NB4 (cell line): ENCODE measurements at places on chromosomes 12 and 14.
A peak's percentile ranks its signal among the peaks of the same experiment; 100 is the strongest.

DNA sequence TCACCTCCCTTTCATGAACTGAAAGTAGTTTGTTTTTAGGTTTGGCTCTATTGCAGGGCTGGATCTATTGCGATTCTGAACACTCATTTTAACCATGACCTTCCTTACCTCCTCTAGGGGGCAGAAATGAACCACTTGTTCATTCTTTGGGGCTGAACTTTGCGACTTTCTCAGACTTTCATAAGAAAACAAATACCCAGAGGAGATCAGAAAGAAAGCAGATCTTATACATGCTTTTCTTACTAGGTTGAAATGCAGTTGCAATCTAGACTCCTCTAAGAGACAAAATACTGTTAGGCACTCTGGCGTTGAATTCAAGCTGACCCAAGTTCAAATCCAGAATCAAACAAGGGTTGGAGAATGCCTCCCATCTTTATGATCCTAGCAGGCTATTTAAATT is 32.6 kb upstream of the PLEKHG3 start:
- peak; percentile 84 for DNase-seq

DNA sequence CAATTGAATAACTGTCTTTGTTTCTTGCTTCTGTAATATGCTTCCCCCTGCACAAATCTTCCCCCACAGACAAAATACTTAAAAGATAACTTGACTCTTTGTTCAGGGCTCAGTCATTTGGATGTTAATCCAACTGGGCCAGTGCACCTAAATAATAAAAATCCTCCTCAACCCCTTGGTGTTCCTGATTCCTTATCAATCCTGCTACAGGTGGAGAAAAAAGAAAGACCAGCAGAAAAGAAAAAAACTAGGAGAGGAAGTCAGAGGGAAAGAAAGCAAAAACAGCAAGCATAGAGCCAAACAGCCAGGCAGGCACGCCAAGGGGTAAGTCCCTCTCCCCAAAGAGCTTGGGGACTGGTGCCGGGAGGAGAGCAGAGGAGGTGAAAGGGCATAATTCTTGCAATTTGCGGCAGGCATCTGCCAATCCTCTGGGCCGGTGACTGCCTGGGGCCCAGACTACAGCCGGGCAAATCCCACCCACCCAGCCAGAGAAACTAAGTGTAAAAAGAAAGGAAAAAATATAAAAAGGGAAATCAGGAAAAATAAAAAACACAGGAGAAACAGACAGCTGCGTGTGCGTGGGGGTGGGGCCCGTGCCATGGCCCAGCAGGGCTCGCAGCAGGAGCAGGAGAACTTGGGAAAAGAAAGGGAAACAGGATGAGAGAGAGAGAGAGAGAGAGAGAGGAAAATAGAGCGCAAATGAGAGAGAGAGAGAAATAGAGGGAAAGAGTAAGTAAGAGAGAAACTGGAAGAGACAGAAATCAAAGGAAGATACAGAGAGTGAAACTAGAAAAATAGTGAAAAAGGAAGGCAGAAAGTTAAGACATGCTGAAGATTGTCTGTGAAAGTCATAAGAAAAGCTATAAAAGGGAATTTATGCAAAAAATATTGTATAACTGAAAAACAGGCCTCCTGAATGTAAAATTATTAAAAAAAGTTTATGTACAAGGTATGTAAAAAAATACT is 21.4 kb downstream of the KLRK1 start:
- DNase-seq = peak; percentile 17

GRCh38 chr14:29955087-29955486 is 27.4 kb upstream of the PRKD1 start:
- no peak for DNase-seq

DNA sequence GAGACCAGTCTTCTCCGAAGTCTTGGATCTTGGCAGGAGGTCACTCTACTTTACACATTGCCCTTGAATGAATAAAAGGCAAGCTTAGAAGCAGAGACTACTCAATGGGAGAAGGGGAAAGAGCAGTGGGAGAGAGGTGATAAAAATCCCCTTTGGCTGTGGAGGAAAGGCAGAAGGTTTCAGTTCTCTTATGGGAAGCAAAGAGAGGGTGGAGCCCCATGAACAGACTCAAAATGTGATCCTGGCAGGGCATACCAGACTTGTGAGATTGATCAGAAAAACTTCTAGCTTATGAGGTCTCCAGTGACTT is 49.6 kb upstream of the HECTD1 start:
- no peak for DNase-seq

- no peak for DNase-seq
Measured at GRCh38 chr14:85042301-85042700, 487.6 kb upstream of the FLRT2 start.

DNA sequence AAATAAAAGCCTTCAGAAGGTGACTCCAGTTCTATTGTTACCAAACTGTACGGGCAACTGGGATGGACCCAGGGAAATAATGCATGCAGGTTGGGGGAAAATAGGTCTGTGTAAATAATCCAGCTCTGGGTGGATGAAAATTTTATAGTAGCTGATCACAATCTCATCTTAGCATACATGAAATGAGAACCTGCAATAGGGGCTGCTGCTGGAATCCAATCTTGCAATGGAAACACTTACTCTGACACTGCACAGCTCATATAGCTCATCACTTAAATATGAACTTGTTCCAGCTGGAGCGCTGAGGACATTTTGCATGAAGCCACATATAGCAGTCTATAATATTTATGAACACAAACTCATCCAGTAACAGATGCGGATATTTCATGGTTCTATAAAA is 40.1 kb upstream of the GAS2L3 start:
- DNase-seq = no peak

GRCh38 chr12:65984227-65984479 is 146.4 kb downstream of the LLPH start:
- DNase-seq = no peak

GRCh38 chr14:53964249-53964648 is 7.6 kb upstream of the BMP4 start:
- DNase-seq = no peak

GRCh38 chr14:71956920-71957563 is 24.8 kb downstream of the RGS6 start:
- DNase-seq = no peak

DNA sequence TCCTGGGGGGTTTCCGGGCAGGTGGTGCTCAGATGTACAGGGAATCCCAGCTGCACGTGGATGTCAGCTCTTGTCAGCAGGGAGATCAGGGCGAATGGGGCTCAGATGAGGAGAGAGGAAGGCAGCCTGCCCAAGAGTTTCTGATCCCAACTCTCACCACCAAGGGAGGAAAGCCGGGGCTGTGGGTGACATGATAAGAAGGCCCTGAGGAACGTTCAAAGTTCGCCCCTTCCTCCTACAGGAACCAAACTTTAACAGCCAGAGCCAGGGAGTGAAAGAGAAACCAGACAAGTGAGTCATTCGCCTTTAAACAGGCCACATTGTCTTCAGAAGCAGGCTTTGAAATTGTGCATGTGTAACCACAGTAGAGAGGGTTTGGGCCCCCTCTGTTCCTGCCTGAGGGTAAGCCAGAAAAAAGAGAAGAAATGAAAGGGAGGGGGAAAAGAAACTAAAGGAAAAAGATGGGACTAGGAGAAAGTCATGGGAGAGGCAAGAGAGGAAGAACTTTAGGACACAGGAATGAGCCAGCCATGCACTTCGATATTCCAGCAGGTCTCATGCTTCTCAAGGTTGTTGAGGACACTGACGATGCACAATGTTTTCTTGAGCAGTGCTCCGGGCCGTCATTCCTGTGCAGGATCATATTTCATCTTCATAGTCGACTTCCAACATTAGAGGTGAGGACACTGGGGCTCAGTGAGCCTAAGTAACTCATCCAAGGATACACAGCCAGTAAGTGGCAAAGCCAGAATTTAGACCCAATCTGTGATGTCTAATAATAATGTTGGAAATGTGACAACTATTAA is 691.4 kb upstream of the TBX3 start:
- DNase-seq = peak; percentile 39

DNA sequence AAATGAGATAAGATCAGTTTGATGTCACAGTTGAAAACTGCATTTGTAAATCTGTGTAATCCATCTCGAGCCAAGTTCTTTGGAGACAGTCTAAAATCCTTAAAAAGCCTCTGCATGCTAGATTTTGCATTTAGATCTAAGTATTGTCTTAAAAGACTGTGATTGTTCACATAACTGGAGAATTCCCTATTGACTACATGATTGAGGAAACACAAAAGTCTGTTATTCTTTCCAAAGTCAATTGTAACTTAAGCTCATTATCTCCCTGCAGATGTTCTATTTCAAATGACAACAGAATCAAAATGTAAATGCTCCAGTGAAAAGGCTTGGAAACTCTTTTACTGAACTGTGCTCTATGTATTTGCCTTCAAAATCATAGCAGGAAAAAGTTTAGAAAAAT is 77.8 kb downstream of the MYF5 start:
- DNase-seq = no peak

- DNase-seq = peak; percentile 90
Measured at GRCh38 chr12:124512667-124513296, 54.6 kb downstream of the NCOR2 start.

GRCh38 chr12:109088818-109089217 is 4.5 kb downstream of the ALKBH2 start:
- no peak for DNase-seq
